ENCODE measurements at places on chromosomes 13 and 19.

- no peak for DNase-seq
Measured at GRCh38 chr19:15199661-15200552, 888 bp downstream of the NOTCH3 start.

GRCh38 chr13:50344717-50345116, 329.5 kb downstream of the KCNRG start:
- DNase-seq: no peak

DNA sequence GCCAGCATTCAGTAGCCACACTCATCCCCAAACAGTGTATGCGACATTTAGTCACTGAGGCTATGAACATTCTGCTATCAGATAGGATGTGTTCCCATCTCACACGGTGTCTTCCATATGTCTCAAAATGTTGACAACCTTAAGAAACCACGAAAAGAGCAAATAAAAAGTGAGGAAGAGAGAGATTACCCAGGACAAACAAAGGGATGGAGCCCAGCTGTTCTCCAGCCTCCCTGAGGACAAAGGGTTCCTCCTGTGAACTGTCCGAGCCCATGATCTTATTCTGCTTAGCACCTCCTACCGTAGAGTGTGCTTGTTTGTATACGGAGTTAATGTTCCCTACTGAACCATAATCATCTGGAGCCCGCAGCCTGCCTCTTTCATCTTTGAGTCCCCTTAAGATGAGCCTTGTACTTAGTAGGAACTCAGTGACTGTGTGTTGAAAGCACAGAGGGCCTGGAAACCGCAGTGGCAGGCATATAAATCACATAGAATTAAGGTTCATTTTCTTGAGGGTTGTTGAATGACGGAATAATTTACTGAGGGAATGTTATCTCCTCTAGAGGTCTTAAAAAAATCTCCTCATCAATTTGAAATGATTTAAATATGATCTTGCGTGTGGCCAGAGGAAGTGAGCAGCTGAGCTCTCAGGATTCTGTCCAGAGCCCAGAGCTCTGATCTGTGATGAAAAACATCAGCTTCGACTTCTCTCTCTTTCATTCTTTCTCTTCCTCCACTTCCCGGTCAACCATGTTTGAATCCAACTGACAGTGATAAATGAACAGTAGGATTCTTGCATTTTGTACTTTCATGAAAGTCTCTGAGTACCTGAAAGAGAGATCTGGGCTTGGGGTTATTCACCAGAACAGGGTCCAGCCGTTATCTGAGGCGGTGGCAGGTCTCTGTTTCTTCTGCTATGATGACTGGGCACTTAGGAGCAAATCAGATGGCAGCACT, 200.5 kb downstream of the KLF5 start:
- DNase-seq: peak; percentile 43

DNA sequence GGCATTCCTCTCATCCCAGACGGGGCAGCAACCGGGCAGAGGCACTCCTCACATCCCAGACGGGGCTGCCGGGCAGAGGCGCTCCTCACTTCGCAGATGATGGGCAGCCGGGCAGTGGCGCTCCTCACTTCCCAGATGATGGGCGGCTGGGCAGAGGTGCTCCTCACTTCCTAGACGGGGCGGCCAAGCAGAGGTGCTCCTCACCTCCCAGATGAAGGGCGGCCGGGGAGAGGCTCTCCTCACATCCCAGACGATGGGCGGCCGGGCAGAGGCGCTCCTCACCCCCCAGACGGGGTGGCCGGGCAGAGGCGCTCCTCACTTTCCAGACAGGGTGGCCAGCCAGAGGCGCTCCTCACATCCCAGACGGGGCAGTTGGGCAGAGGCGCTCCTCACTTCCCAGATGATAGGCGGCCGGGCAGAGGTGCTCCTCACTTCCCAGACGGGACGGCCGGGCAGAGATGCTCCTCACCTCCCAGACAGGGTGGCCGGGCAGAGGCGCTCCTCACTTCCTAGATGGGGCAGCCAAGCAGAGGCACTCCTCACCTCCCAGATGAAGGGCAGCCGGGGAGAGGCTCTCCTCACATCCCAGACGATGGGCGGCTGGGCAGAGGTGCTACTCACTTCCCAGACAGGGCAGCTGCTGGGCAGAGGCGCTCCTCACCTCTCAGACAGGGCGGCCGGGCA, 68.9 kb downstream of the ZNF708 start:
- no peak for DNase-seq

DNA sequence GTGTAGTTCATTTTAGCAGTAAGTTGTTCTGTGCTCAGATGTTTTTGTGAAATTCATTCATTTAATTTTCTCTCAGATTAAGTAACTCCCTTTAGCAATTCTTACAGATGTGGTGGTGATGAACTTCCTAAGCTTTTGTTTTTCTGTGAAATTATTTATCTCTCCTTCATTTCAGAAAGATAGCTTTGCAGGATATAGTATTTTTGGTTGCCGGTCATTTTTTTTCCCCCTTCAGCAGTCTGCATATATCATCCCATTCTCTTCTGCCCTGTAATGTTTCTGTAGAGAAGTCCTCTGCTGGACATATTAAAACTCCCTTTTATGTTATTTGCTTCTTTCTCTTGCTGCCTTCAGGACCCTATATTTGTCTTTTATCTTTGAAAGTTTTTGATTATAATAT, 470.2 kb downstream of the PCDH9 start:
- DNase-seq: no peak

DNA sequence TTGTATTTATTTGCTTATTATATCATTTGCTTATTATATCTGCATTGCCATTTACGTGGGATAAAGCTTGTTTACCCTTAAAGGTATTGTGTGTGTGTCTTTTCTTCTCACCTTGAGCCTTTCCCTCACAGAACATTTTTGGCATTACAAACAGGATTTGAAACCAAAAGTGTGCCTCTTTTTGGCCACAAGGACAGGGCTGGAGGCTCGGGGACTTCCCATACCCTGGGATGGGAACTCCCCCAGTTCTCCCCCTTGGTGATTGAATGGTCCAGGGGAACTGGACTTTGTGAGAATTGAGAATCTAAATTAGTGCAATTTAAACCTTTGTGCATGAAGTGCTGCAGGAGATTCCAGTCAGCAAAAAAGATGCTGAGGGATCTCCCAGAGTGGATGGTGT, 2.4 kb upstream of the ZNF506 start:
- DNase-seq: no peak

DNA sequence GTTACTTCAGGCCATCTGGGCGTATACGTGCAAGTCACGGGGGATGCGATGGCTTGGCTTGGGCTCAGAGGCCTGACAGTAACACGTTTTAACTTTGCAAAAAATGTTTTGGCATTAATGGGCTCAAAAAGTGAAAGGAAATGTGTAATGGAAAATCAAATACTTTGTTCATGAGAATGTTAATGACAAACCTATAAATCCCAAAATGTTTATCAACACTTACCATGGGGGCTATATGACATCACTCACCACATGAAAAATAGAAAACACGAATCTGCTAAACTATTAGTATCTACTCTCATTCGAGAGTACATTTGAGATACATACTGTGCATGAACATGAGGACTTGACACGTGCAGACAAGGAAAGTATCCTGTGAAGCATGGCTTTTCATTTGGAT, 91.7 kb downstream of the FAM216B start:
- no peak for DNase-seq

DNA sequence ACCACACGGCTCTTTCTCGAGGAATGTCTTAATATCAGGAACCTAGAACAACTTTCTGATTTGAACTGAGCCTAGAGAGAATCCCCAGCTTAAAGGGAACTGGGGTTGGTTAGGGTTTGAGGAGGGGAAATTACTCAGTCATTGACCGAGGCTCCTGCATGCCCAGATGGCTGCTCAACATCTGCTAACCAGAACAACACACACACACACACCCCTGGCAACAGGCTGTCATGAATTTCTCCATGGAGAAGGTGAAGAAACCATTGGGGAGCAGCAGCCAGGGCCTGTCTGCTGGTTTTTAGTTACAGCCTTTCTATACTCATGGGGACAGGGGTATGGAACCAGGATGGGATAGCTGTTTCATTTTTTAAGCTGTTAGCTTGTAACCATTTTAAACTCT, 5.2 kb downstream of the MTUS2 start:
- DNase-seq: no peak

- DNase-seq: no peak
Measured at GRCh38 chr13:44048326-44048725, 168.6 kb downstream of the LACC1 start.

DNA sequence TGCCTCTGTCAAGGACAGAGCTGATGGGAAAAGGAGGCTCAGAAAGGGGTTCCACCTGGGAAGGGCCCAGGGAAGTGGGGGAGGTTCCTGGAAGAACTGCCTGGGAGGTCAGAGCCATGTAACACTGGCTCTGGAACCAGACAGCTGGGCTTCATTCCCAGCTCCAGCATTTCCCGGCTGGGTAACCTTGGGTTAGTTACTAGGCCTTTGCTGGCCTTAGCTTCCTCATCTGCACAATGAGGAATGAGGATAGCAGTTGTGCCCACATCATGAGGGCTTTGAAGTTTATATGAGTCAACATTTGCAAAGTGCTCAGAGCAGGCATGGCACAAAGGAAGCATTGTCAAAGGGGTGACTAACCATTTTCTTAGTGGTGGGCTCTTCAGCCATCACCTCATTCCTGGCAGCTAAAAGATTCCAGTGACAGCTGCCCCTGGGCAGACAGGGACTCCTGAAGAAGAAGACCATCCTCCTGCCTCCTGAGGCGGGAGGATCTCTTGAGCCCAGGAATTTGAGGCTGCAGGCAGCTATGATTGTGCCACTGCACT, 1.7 kb upstream of the DNAJB1 start:
- DNase-seq: peak; percentile 97

- peak; percentile 82 for DNase-seq
Measured at GRCh38 chr19:4768934-4769777, 22.4 kb upstream of the FEM1A start.

DNA sequence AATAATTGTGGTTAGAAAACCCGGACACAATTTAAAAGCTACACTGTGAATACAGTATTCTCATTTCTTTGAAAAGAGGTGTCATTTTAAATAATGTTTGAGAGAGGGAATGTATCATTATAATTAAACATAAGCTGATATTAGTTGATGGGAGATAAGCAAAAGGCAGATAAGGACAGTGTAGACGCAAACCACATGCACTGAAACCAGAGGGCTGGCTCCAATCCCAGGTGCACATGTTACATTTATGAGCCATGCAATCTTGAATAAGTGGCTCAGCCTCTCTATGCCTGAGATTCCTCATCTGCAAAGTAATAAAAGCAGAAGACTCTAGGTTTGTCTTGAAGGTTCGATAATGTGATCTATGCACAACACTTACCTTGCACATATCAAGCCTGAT, 238.7 kb downstream of the EFNB2 start:
- DNase-seq: no peak

DNA sequence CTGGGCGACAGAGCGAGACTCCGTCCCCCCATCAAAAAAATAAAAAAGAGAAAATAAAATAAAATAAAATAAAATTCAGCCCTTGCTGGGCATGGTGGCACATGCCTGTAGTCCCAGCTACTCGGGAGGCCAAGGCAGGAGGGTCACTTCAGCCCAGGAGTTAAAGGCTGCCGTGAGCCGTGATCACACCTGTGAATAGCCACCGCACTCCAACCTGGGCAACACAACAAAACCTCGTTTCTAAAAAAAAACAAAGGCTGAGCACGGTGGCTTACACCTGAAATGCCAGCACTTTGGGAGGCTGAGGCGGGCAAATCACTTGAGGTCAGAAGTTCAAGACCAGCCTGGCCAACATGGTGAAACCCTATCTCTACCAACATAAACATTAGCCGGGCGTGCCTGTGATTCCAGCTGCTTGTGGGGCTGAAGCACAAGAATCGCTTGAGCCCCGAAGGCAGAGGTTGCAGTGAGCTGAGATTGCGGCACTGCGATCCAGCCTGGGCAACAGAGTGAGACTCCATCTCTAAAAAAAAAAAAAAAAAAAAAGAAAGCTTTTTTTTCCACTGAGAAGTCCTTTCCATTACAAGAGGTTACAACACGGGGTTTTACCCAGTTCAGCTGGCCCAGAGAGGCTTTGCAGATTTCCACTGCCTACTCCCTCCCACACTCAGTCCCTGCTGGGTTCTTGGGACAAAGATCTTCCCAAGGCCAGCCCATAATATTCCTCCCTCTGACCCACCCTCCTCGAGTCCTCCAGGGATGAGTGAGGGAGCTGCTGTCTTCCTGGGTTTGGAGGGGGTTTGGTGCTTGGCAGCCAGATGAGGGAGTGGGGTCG, 6.4 kb downstream of the ANGPTL4 start:
- DNase-seq: no peak

DNA sequence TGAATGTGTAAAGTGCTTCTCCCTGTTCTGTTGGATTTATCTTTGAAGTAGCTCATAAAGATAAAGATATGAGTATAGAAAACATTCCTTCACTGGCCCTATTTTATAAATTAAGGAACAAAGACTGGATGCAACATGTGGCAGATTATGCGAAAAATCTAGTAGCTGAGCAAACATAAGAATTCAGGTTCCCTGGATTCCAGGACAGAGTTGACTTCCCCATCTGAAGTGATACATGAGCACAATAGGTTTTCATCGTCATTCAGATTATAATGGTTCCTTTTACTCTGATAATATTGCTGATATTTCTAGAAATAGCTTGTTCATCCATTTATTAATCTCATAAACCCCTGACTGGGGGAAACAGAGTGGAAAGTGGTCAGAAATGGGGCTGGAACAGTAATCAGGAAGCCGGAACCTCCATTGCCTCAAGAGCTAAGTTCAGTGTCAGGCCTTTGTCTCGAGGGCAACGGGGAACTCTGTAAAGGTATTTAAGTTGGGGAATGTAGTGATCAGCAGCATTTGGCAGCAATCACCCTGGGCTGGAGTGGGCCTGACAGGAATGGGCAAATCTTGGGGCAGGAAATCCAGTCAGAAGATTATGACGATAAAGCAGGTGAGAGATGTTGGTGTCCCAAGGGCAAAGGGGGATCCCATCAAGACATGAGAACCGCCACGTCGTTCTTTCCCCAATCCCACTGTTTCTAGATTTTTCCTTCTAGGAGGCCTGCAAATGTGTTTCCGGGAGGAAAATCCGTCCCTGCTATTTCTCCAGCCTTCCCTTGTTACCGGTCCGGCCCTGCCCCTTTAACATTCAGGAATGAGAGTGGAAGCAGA, 232.5 kb upstream of the SERP2 start:
- DNase-seq: no peak

GRCh38 chr13:20441879-20442278, 83.8 kb downstream of the CRYL1 start:
- DNase-seq: peak; percentile 56

DNA sequence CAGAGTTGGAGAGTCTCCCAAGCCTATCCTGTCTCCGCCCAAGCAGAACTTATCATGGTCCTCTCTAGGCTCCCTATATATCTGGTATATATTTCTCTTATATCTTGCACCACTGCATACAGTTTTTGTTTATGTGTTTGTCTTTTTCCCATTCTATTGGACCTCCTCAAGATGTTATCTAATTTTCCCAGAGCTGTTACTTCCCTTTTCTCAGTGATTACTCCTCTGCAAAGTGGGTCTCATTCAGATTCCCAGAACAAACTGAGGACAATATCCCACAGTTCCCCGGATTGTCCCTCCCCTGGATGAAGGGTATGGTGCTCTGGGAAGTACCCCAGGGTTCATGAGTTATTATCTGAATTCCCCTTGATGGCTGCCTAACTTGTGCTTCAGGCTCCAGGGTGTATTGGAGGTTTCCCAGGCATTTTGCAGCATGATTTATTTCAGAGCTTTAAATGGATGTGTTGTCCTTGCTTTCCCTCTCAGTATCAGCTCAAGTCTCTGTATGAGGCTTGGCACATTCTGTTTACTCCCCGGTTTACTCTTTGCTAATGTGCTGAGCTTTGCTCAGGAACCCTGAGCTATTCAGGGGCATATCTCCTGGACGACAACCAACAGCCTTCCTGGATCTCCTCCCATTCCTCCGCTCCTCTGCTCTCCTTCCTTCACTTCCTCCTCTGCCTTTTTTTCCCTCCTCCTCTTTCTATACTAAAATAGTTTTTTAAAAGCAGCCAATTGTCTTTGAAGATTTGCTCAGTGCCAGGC, 329.3 kb downstream of the SPRY2 start:
- peak; percentile 55 for DNase-seq

Measured in A172 (cell line).